T-helper 2 cell (primary cell): ENCODE measurements at places on chromosomes 6 and 20.

GRCh38 chr6:16746812-16747211 lies 14.4 kb downstream of the ATXN1 start:
- no peak for DNase-seq

DNA sequence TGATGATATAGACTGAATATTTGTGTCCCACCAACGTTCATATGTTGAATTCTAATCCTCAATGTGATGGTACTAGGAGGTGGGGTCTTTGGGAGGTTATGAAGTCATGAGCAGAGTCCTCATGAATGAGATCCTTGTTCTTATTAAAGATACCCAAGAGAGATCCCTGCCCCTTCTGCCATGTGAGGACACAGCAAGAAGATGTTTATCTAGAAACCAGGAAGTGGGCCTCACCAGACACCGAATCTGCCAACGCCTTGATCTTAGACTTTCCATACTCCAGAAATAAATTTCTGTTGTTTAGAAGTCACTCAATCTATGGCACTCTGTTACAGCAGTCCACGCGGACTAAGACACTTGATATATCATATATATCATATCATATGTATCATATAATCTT lies 67.7 kb upstream of the GCM1 start:
- DNase-seq: peak; percentile 32

DNA sequence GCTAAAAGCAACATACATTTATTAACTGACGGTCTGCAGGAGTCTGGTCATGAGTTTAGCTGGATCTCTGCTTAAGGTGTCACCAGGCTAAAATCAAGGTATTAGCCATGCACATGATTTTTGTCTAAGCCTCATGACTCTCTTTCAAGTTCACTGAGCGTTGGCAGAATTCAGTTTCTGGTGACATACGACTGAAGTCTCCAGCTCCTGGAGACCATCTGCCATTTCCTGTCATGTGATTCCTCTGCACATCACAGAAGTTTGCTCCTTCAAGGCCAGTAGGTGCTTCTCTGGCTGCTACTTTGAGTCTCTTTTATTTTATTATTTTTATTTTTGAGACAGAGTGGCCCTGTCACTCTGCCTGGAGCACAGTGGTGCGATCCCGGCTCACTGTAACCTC lies 148.4 kb upstream of the EYA4 start:
- DNase-seq: no peak

- DNase-seq: no peak
These were observed 79.9 kb downstream of the ATXN1 start for GRCh38 chr6:16681260-16681873.

DNA sequence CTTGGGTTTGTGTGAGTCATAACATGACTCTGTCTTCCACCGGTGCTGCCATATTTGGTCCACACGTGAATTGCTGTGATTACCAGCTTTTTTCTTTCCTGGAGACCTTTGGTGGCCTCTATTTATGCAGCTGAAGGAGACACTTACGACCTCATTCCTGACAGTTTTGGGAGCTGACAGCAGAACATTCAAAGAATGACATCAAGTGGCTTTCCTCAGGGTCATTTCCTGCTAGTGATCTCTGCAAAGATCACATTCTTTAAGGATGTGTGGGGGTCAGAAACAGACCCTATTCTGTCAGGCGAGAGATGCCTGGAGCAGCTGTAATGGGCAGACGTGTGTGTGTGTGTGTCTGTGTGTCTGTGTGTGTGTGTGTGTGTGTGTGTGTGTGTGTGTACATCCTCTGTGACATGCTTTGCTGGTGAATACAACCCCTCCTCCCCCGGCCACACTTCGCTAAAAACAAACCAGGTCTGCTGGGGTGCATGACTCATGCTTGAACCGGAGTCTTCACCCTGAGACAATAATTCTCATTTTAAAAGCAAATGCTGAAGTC lies 115.6 kb downstream of the TMEM170B start:
- no peak for DNase-seq

- DNase-seq: no peak
These were observed 131.6 kb upstream of the ID4 start for GRCh38 chr6:19705606-19706005.

GRCh38 chr6:24522228-24523176 lies 27.7 kb downstream of the ALDH5A1 start:
- no peak for DNase-seq

GRCh38 chr20:60669211-60669610 lies 582.9 kb upstream of the CDH4 start:
- DNase-seq: no peak

- no peak for DNase-seq
These were observed 184.7 kb upstream of the RALGAPA2 start for GRCh38 chr20:20897145-20897544.

- DNase-seq: no peak
These were observed 18.4 kb upstream of the RAMACL start for GRCh38 chr6:166604911-166605310.

DNA sequence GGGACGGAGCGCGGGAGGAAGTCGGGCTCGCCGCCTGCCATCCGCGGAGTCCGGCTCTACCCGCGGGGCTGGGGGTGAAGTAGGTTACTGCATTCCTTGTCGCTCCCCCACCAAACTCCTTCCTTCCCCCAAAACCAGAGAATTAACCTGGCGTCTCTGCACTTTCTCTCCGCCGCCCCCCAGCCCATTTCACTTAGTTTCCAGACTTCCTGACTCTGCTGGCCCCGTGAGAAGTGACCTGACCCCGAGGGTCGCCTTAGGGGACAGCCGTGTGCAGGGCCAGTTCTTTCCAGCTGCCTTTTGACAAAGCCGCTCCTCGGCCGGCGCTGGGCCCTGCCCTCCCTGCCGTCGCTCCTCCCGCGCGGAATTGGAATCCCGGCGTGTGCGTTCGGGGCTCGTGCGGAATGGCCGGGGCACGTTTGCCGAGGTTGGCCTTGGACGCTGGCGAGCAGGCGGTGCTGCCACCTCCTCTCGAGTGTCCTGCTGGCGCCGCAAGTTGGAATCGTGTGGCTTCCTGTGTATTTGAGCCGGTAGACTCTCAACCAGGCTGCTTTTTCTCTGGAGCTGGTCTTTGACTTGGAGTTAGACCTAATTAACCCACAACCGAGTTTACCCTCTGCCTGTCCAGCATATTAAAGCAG lies 650 bp downstream of the DCBLD1 start:
- DNase-seq: peak; percentile 2

GRCh38 chr20:2038161-2038560 lies 44.3 kb upstream of the PDYN start:
- no peak for DNase-seq
